Stimulated activated CD8-positive, alpha-beta memory T cell treated with anti-CD3 and anti-CD28 coated beads, Interleukin-4, amount 100 ng/mL, for 1 hour (primary cell): ENCODE measurements at places on chromosomes 5 and 9.

DNA sequence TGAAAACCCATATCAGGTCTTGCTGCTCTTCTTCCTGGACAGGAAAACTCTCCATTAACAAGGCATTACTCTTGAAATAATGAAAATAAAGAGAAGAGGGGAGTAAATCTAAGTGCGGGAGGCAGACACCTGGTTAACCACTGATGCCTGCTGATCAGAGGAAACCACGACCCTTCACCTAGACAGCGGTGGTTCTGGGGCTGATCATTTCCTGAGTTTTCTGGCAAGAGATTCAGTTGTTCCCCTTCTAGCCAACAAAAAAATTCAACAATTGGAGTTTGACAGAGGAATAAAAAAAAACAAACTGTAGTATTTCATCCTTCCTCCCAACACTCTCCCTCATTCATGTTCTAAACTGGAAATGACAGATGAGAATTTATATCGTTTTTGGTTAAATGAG is 3.0 kb downstream of the RLN2 start:
- DNase-seq: no peak

GRCh38 chr9:81581986-81582385 is 107.4 kb downstream of the TLE1 start:
- no peak for DNase-seq

DNA sequence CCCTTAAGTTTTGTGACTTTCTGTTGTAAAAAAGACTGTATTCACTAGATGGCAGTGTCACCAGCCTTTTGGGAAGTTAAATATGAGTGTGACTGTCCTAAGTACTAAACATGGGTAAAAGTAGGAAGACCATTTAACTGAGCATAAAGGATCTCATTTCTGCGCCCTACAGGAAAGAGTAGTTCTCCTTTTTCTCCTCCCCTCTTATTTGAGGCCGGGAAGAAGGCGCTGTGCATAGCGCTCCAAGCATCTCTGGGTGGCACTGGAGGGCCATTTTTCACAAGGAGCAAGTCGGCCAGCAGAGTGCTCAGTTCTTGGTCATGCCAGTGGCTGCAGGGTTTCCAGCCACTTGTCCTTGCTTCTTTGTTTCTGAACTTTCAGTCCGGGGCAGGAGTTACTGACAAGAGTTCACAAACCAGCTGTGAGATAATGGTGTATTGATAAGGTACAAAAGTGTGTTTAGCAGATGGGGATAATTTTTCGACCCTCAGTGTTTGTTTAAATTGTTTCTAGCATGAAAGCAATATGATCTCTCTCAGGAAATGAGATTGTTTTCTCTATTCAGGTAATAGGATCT is 227.6 kb upstream of the DMRT1 start:
- DNase-seq: no peak

DNA sequence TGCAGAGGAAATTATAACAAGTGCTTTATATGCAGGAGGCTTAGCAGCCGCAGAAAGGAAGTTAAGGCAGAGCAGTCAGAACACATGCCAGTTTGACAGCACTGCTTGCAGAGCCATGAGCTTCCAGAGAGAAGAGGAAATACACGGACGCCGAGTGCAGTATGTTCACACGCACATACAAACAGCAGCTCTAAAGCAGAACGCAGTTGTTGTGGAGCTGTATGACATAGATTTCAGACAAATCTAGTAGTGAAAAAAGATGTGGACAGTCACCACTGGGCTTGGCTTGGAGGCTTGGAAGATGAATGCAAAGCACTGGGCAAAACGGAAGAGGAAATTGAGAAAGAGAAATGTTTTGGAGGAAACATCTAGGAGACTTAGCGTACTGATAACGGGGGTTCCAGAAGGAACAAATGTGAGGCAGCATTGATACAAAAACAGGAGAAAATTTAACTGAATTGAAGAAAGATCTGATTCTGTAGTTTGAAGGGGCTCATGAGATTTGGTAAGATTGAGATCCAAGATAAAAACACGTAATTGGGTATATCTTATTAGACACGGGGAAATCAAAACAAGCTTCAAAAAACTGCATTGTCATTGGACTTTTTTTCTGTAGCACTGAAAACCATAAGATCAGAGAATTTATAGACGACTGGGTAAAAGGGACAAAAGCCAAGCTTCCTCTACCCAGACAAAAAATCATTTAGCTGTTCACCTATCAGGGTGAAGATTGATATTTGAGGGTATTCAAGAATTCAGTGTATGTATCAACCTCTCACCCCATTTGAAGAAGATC is 19.6 kb upstream of the ROPN1L start:
- no peak for DNase-seq

- no peak for DNase-seq
Observed at GRCh38 chr9:109273869-109274268, 47.0 kb downstream of the EPB41L4B start.

GRCh38 chr9:95096807-95097206 is 220.7 kb downstream of the FANCC start:
- DNase-seq: no peak
